ENCODE measurements at places on chromosomes 2 and 18. TPM values are rescaled to one million over a fixed set of nuclear protein-coding genes. Genes with fewer than 3 reads are reported as not detected.

Gene SERPINB11
- total RNA-seq = not detected

Gene TMEM200C
- not detected for total RNA-seq

Gene HOXD11
- 26.4 TPM for total RNA-seq

Gene BOK
- total RNA-seq = 54.0 TPM

Gene SLC4A5
- total RNA-seq = under 0.01 TPM

Gene COX7A2L
- total RNA-seq = 174 TPM

Gene FAM124B
- under 0.01 TPM for total RNA-seq

Gene SCN1A
- under 0.01 TPM for total RNA-seq

Gene ODC1
- 88.3 TPM for total RNA-seq

Gene SERPINB2
- total RNA-seq = 22.9 TPM

Gene LRP1B
- total RNA-seq = 1.6 TPM

Gene RPRM
- not detected for total RNA-seq

Gene CCDC121
- 1.9 TPM for total RNA-seq

All from fibroblast of villous mesenchyme (primary cell).